ENCODE measurements at places on chromosomes 2 and 18. TPM values are rescaled to one million over a fixed set of nuclear protein-coding genes. Genes with fewer than 3 reads are reported as not detected.

GRCh38 chr2:8435608-8436007 lies 246.2 kb upstream of the ID2 start:
- H3K4me1 ChIP-seq = no peaks in the 10 kb centered on the region
- DNase-seq = no peak
- no peaks in the 10 kb centered on the region for H3K36me3 ChIP-seq
- no peaks in the 10 kb centered on the region for H3K27me3 ChIP-seq
- H3K27ac ChIP-seq = no peak overlapping the region

GRCh38 chr2:20384953-20385352 lies 34.3 kb upstream of the PUM2 start:
- no peak for DNase-seq
- H3K4me1 ChIP-seq = no peaks in the 10 kb centered on the region
- H3K27me3 ChIP-seq = no peaks in the 10 kb centered on the region
- no peaks in the 10 kb centered on the region for H3K36me3 ChIP-seq
- H3K27ac ChIP-seq = no peak overlapping the region

DNA sequence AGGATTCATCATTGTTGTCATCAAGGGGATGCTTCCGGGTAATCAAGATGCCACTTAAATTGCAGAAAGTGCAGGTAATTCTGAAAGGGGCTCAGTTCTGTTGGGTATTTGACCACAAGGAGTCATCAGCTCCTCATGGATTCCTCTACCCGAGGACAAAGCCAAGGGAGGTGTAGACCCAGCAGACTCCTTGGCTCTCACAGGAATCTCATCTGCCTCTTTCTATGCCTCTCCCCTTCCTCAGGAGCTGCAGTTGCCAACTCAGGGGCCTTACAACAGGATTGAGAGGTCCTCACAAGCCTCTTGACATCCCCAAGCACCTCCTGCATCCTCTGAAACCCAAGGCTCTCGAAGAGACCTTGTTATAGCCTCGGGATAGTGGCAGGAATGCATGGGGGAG lies 44.0 kb downstream of the ITGB6 start:
- no peaks in the 10 kb centered on the region for H3K27me3 ChIP-seq
- H3K36me3 ChIP-seq = no peaks in the 10 kb centered on the region
- H3K4me3 ChIP-seq = no peak overlapping the region
- H3K4me1 ChIP-seq = no peaks in the 10 kb centered on the region
- H3K27ac ChIP-seq = no peak overlapping the region

- no peak for DNase-seq
- H3K4me1 ChIP-seq = peaks cover 11% of the 10 kb centered on the region
- H3K36me3 ChIP-seq = no peaks in the 10 kb centered on the region
- no peak overlapping the region for H3K27ac ChIP-seq
Observed at GRCh38 chr2:46644690-46645385, 165.5 kb downstream of the TMEM247 start.

DNA sequence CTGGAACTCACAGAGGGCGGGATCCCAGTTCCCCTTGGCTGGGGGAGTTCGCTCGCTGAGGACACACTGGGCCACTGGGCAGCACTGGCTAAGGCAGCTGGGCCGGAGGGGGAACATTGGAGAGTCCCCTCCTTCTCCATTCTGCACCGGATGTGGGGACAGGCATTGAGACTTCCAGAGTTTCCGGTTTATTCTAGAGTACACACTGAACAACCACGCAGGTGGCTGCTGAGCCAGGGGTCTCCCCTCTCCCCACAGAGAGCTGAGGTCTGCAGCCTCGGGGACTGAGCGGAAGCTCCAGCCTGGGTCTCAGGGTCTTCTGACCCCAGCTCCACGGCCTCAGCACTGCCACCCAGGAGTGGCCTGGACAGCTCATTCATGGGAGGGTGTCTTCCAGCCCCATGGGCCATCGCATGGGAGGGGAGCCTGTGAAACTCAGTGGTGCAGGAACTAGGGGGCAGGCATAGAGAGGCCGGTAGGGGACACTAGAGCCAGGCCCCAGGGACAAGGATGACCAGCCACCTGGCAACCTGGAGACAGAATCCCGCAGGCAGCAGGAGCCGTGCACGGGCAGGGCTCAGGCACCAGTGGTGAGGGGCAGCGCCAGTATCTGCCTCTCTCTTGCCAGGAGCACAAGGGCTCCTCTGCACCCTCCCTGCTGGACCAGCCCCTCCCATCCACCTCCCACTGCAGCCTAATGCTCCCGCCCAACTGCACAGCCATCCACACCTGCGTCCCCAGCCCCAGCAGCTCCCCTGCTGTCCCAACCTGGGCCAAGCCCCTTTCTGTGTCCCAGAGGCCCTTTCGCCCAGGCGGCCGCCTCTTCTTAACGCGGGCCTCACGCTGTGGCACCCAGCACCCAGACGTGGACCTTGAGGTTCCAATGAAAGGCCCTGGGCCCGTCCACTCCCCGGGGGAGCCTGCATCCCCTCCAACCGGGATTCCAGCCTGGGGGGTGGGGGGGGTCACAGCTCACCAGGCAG lies 45.1 kb upstream of the GPC1 start:
- H3K4me1 ChIP-seq = peaks cover 31% of the 10 kb centered on the region
- no peaks in the 10 kb centered on the region for H3K36me3 ChIP-seq
- no peaks in the 10 kb centered on the region for H3K27me3 ChIP-seq
- H3K27ac ChIP-seq = no peak overlapping the region
- no peak overlapping the region for H3K4me3 ChIP-seq

DNA sequence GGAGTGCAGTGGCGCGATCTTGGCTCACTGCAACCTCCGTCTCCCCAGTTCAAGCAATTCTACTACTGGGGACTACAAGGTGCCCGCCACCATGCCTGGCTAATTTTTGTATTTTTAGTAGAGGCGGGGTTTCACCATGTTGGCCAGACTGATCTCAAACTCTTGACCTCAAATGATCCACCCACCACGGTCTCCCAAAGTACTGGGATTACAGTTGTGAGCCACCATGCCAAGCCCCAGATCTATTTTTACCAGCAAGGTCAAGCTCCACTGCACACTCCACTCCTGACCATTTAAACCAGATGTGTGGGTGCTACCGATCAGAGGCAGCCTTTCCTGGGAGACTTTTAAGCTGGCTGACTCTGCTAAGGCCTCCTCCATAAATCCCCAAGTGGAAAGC lies 67.5 kb upstream of the CD226 start:
- no peak overlapping the region for H3K4me3 ChIP-seq
- H3K27ac ChIP-seq = no peak overlapping the region
- H3K36me3 ChIP-seq = peaks cover 2% of the 10 kb centered on the region
- H3K27me3 ChIP-seq = no peaks in the 10 kb centered on the region

DNA sequence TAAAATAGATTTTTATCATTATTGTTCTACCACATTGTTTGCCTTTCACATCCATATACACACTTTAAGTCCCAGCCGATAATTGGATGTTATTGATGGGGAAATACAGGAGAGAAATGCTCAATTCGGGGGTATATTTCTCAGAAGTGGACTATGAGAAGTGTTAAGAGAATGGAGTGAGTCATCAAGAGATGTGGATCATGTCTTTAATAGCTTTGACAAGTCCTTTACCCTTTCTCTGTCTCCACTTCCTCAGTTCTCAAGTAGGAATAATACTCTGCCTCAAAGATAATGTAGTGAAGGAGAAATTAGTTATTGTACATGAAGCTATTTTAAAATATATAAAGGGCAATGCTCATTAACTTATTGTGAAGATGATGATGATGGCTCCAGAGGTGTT lies 1017.6 kb upstream of the PIK3C3 start:
- no peak overlapping the region for H3K27ac ChIP-seq
- H3K4me1 ChIP-seq = no peaks in the 10 kb centered on the region
- no peaks in the 10 kb centered on the region for H3K36me3 ChIP-seq
- no peaks in the 10 kb centered on the region for H3K27me3 ChIP-seq
- no peak overlapping the region for H3K4me3 ChIP-seq
- no peak for DNase-seq

GRCh38 chr2:209424199-209424701 lies 403 bp downstream of the MAP2 start:
- H3K27me3 ChIP-seq = no peaks in the 10 kb centered on the region
- peak; percentile 26 for DNase-seq
- H3K4me1 ChIP-seq = peaks cover 26% of the 10 kb centered on the region
- H3K4me3 ChIP-seq = peak overlapping the region; percentile 71

DNA sequence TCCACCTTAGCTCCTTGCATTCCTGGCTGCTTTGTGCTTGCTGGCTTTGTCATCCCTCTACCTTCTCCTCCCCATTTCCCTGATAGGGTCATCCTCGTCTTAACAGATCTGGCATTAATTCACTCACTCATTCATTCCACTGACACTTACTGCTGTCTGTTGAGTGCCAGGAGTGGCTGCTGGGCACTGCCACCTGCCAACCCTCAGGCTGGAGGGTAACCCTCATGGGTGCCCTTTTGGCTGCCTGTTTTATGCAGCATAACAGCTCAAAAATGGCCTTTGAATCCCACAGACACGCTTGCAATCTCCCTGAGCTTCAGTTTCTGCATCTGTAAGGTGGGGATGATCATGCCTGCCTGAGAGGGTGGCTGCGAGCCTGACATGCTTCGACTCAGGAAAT lies 25.2 kb downstream of the FHOD3 start:
- peaks cover 10% of the 10 kb centered on the region for H3K27me3 ChIP-seq
- no peak overlapping the region for H3K27ac ChIP-seq
- DNase-seq = no peak
- no peak overlapping the region for H3K4me3 ChIP-seq

DNA sequence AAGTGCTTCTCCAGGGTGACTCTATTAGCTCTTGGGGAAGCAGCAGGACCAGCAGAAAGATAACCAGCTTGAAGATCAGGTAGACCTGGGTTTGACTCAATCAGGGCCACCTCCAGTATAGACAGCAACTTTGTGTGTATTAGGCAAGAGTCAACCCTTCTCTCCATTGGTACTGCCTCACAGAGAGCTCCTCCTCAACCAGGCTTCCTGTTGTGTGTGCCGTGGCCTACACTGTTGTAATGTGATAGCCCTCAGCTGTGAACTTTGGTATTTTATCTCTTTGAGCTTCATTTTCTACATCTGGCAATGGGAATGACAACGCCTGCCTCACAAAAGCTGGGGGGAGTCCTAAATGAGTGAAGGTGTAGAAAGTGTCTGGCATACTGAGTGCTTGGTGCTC lies 17.0 kb upstream of the MAP3K20 start:
- no peak for DNase-seq
- no peak overlapping the region for H3K4me3 ChIP-seq
- no peaks in the 10 kb centered on the region for H3K4me1 ChIP-seq

DNA sequence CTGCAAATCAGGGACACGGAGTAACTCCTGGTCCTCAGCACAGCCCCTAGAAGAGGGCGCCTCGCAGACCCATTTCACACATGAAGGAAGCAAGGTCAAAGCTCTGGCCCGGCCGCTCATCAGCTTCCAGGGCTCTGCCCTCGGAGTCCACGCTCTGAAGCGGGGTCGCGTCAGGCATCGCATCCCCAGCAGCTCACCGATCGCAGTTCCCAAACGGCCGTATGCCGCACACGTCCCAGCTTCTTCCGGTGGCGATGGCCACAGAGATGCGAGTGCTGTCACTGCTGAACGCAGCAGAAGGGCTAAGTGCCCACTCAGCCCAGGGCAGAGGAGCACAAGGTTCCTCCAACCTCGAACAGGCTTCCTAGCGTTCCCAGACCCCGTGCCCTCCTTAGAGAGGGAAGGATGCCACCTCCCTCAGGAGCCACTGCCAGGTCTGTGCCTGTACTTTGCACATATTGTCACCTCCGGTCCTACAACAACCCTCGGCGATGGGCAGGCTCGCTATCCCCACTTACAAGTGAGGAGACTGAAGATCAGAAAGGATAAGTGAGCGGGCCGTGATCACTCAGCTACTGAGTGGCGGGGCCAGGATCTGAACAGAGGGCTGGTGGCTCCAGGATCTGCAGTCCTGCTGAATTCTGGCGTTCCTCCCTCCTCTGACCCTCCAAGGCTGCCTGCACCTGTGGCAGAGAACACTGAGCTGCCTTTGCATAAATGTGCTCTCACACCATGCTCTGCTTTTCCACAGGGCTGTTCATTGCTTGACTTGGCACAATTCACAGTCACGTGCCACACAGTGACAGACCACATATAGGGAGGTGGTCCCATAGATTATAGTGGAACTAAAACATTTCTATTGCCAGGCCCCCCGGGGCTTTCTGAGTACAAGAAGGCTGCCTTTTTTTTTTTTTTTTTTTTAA lies 71.4 kb downstream of the COPS8 start:
- no peaks in the 10 kb centered on the region for H3K27me3 ChIP-seq
- DNase-seq = no peak
- H3K4me1 ChIP-seq = no peaks in the 10 kb centered on the region
- H3K36me3 ChIP-seq = no peaks in the 10 kb centered on the region
- no peak overlapping the region for H3K4me3 ChIP-seq

DNA sequence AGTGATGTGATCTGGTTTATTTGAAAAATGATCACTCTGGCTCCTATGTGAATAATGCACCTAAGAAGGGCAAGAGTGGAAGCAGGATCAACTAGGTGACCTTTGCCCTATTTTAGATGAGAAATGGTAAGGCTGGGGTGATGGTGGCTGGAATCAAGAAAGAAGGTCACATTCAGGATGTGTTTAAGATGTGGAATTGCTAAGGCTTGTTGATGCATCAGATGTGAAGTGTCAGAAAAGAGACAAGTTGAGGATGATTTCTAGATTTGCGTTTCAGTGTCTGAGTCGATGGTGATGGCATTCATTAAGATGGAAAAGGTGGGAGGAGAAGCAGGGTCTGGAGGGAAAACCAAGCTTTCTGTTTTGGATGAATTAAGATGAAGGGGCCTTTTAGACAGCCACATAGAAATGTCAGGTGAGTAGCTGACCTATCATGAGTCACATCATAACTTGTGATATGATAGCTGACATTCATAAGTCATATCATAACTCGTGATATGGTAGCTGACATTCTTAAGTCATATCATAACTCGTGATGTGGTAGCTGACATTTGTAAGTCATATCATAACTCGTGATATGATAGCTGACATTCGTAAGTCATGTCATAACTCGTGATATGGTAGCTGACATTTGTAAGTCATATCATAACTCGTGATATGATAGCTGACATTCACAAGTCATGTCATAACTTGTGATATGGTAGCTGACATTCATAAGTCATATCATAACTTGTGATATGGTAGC lies 101.2 kb upstream of the SEC11C start:
- H3K27me3 ChIP-seq = no peaks in the 10 kb centered on the region
- H3K4me1 ChIP-seq = no peaks in the 10 kb centered on the region
- H3K27ac ChIP-seq = no peak overlapping the region
- no peak for DNase-seq
- H3K4me3 ChIP-seq = no peak overlapping the region
- no peaks in the 10 kb centered on the region for H3K36me3 ChIP-seq

- H3K27ac ChIP-seq = no peak overlapping the region
- peaks cover 23% of the 10 kb centered on the region for H3K36me3 ChIP-seq
- H3K4me1 ChIP-seq = no peaks in the 10 kb centered on the region
- no peak for DNase-seq
- no peak overlapping the region for H3K4me3 ChIP-seq
Observed at GRCh38 chr2:127479866-127480743, 46.2 kb downstream of the IWS1 start.

GRCh38 chr18:62128157-62128556 lies 58.7 kb downstream of the PIGN start:
- H3K36me3 ChIP-seq = no peaks in the 10 kb centered on the region
- DNase-seq = no peak
- no peak overlapping the region for H3K4me3 ChIP-seq

- H3K27ac ChIP-seq = no peak overlapping the region
- no peaks in the 10 kb centered on the region for H3K27me3 ChIP-seq
Observed at GRCh38 chr2:52341732-52342131, 1309.8 kb upstream of the NRXN1 start.

- H3K27ac ChIP-seq = no peak overlapping the region
- no peak overlapping the region for H3K4me3 ChIP-seq
- H3K4me1 ChIP-seq = no peaks in the 10 kb centered on the region
- no peak for DNase-seq
Observed at GRCh38 chr2:40556293-40556692, 104.4 kb upstream of the SLC8A1 start.

SMC6 gene
- total RNA-seq = 26.4 TPM

HAAO gene
- not detected for total RNA-seq

FAM237A gene
- total RNA-seq = not detected
